ENCODE measurements at places on chromosomes 2 and 18. TPM values are rescaled to one million over a fixed set of nuclear protein-coding genes. Genes with fewer than 3 reads are reported as not detected.

The ALLC gene
- polyA plus RNA-seq, result not detected

The CHN1 gene
- polyA plus RNA-seq, result 8.2 TPM

DNA sequence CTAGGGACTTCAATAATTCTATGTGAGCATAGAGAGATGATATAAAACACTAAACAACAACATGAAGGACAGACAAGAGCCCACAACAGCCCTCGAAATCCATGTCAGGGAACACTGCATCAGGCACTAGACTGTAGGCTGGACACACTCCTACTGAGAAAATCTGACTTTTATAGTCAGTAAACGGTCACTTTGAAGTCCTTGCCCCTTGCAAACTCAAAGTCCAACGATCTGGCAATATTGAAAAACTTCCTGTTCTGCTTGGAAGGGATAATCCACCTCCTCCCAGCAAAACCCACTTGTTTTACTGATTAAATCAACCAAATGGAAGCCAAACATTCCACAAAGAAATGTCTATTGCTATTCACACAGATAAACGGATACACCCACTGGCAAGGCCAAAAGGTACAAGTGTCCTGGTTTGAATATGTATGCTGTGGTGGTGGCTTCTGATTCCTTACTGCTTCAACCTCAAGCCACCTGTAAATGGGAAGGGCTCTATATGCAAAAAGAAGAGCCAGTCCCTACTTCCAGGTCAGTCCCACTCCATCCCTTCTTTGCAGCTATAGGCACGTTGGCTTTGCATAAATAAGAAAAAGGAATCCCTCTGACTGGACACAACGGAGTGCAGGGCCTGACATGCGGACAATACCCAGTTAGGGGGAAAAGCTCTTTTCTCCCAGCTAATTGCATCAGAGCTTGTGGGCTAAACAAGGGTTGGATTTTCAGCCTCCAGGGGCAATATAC lies 56.6 kb downstream of the STK39 start:
- DNase-seq, result peak; percentile 50

The MFSD6 gene
- 21.8 TPM for polyA plus RNA-seq

The IER3IP1 gene
- 30.9 TPM for polyA plus RNA-seq

GRCh38 chr2:119522671-119523070 lies 1.6 kb downstream of the SCTR start:
- no peak for DNase-seq

GRCh38 chr2:120631724-120632123 lies 103.9 kb upstream of the GLI2 start:
- DNase-seq, result no peak

DNA sequence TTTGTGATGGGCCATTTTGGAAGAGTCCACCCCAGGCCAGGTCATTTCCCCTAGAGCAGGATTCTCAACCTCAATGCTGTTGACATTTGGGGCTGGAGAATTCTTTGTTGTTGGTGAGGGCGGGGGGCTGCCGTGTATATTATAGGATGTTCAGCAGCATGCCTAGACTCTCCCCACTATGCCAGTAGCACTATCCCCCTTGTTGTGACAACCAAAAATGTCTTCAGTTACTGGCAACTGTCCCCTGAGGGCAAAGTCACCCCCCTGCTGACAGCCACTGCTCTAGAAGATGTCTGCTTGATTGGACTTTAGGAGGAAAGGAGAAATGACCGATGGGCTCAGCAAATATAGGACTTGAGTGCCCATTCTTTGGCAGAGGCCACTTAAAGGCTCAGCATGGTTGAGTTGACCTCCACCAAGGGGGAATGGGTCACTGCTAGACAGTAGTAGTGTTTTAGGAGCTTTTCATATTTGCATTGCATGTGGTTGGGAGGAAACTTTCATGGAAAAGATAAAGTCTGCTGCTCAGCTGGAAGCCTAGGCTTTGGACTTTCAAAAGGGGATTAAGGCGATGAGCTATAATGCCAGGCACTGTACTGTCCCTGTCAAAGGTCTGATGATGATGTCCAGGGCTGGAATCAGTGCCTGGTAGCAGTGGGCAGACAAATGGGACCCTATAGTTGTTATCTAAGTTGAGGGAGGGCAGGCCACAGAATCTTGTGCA lies 61.1 kb upstream of the MCFD2 start:
- no peak for DNase-seq

GRCh38 chr2:189363559-189363958 lies 77.7 kb upstream of the WDR75 start:
- DNase-seq, result peak; percentile 41

- DNase-seq, result no peak
Measured at GRCh38 chr2:217606296-217606695, 396.5 kb downstream of the TNS1 start.

DNA sequence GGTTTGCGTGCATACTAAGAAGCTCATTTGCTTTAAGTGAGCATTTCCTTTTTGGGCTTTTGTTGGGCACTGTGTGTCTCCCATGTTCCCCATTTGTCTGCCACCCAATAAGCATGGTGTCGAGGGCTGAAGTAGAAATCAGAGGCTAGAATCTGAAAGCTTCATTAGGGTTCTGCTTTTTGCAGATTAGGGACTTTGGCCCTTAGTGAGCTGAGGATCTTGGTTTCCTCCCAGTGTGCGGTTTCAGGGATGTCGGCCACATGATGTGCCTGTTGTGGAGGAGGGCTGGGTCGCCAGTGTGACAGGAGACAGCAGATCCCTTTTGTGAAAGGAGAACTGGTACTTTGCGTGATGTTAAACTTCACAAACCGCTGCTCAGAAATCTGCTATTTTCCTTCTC lies 41.1 kb downstream of the PLEKHB2 start:
- DNase-seq, result no peak

The PPP1R7 gene
- polyA plus RNA-seq, result 58.4 TPM
